ENCODE measurements at places on chromosomes 1 and 21. TPM values are rescaled to one million over a fixed set of nuclear protein-coding genes. Genes with fewer than 3 reads are reported as not detected.

The TMEM51 gene
- total RNA-seq, result 9.9 TPM

The LAPTM5 gene
- 6.1 TPM for total RNA-seq

- no peak overlapping the region for H3K4me3 ChIP-seq
- H3K27ac ChIP-seq, result no peak overlapping the region
- no peaks in the 10 kb centered on the region for H3K36me3 ChIP-seq
- H3K4me1 ChIP-seq, result no peaks in the 10 kb centered on the region
These were observed 22.8 kb downstream of the LACTBL1 start for GRCh38 chr1:22949822-22950331.

- H3K36me3 ChIP-seq, result no peaks in the 10 kb centered on the region
- no peaks in the 10 kb centered on the region for H3K27me3 ChIP-seq
- no peak overlapping the region for H3K27ac ChIP-seq
- no peak for DNase-seq
- no peaks in the 10 kb centered on the region for H3K4me1 ChIP-seq
These were observed 70.1 kb downstream of the CASZ1 start for GRCh38 chr1:10726355-10726754.

The GPR161 gene
- 9.7 TPM for total RNA-seq

The LAD1 gene
- total RNA-seq, result 0.29 TPM
